ENCODE measurements at places on chromosomes 1 and 21. TPM values are rescaled to one million over a fixed set of nuclear protein-coding genes. Genes with fewer than 3 reads are reported as not detected.
A peak's percentile ranks its signal among the peaks of the same experiment; 100 is the strongest.

SLAMF1 gene
- total RNA-seq = 3.3 TPM

DNA sequence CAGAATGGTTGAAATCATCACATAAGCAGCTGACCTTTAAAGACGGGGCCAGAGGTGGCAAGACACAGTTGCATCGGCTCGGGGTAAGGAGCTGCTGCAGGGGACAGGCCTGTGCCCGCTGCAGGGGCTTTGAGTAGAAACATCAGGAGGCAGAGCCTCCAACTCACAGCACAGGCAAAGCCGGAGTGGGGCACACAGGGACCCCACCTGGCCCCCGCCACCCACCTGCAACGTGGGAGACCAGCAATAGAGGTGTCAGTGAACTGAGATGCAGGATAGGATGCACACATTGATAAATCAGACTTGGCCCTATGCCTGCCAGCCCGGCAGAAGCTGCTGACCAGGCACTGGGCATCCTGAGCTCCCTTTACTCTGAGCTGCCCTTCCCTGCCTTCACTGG is 257.2 kb downstream of the NPHP4 start:
- DNase-seq = peak; percentile 29

CORT gene
- 0.22 TPM for total RNA-seq

DNA sequence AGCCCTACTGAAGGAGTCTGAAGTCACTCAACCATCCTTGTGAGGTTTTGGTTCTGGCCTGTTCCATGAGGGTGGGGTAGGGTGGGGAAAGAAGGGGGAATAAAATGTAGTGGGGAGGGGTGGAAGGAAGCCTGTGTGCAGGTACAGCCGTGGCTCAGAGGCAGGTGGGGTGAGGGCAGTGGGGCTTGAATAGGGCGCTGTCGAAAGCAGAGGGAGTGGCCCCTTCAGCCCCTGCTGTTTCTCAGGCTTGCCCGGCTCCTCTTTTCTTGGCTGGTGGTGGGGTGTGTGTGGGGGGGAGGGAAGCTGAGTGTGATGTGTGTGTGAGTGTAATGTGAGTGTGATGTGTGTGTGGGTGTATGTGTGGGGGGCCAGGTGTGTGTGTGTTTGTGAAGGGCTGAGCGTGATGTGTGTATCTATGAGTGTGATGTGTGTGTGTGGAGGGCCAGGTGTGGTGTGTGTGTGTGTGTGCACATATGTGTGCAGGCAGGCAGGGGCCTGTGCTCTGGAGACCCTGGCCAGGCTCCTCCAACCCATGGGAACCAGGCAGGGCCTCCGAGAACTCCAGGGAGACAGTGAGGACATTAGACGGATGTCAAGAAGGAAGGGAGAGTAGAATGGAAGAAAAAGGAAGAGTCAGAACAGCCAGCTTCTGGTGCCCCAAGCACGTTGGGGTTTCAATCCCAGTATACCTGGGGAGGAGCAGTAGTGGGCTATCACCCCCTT is 9.0 kb downstream of the SOX13 start:
- no peak for DNase-seq

AGO3 gene
- total RNA-seq = 28.2 TPM

DDAH1 gene
- total RNA-seq = 73.1 TPM

DNA sequence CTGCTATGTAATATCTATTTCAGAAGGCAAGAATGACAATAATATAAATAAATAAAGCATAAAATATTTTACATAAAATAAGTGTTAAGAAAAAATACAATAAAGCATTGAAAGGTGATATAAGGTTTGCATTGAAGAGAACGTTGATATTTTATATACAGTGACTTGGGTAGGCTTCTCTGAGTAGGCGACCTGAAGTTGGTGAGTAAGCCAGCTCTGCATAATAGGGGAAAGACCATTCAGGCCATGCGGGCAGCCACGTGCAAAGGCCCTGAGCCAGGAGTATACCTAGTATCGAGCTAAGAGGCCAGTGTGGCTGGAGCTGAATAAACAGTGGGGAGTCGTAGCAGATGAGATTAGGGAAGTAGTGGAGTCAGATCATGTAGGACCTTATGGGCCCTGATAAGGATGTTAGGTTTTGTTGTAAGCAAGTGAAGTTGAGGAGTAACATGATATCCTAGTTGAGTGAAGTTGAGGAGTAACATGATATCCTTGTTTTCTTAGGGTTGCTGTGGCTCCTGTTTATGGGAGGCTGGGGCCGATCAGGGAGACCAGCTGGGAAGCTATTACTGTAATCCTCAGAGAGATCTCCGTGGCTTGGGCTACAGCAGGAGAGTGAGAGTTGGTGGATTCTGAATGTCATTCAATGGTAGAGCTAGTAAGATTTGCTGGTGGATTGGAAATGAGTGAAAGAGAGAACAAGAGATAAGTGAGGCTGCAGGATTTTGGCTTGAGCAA is 22.0 kb downstream of the KCNK1 start:
- no peak for DNase-seq

NEK2 gene
- 0.35 TPM for total RNA-seq

- DNase-seq = peak; percentile 60
Measured at GRCh38 chr1:14626869-14627607, 28.6 kb downstream of the KAZN start.

AGO1 gene
- total RNA-seq = 21.4 TPM
